ENCODE measurements at places on chromosomes 5 and 9.

- DNase-seq, result no peak
Observed at GRCh38 chr9:134377976-134378375, 51.7 kb downstream of the RXRA start.

- no peak for DNase-seq
Observed at GRCh38 chr9:81145331-81145963, 543.9 kb downstream of the TLE1 start.

DNA sequence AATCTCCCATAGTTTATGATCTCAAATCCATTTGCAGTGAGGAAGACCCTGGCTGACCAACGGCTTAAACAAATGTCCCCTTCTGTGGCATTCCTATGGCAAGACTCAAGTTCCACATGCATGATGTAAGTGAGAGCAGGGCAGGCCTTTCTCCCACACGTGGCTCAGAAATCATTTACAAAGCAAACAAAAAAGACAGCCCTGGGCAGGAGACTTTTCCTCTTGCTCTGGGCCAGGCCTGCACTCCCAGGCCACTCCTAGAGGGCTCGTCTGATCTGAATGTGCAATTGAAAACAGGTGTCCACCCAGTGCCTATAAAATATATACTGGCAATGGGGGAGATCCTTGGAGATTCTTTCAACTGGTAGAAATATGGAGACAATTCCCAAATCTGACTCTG is 123.1 kb downstream of the DMRT2 start:
- DNase-seq, result no peak

DNA sequence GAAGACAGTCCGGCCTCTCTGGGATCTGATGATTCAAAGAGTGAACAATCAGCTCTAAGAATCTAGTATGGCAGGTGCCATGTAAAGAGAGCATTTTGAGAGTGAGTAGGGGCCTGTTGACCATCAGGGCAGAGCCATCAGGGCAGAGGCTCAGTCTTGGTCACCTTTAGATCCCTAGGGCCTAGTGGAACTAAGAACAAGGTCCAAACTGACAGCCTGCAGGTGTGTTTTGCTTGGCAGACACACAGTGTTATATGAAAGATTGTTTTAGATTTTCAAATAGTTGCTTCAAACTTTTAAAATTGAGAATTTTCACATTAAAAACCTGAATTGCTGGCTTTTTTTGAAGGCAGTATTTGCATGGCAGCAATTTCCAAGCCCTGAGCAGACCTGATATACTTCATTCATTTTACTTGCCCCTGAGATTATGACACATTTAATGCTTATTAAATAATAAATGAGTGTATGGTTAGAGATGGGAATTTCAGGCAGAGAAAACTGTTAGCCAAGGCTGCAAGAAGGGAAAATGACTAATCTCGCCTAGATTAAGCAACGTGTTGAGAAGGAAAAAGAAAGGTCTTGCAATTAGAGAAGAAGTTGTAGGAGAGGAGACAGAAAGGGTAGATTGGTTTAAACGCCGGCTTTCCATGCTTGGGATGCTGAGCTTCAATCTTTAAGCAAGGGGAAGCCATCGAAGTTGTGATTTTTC is 279.6 kb downstream of the ARRDC3 start:
- no peak for DNase-seq

DNA sequence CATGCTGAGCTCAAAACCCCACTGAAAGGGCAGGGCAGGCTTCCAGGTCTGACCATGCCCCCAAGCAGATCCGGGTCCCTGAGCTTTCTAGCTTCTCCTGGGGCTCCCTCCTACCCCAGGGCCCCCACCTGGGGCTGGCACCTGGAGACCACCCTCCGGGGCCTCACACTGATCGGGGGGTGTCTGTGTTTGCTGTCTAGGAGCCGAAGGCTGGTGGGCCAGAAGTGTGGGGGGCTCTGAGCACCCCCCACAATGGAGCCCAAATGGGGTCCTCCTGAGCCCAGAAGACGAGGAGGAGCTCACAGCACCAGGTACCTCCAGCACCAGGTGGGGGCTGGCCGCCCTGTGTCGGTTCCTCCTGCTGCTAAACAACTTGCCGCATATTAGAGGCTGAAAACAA is 39.8 kb downstream of the LAMC3 start:
- no peak for DNase-seq

DNA sequence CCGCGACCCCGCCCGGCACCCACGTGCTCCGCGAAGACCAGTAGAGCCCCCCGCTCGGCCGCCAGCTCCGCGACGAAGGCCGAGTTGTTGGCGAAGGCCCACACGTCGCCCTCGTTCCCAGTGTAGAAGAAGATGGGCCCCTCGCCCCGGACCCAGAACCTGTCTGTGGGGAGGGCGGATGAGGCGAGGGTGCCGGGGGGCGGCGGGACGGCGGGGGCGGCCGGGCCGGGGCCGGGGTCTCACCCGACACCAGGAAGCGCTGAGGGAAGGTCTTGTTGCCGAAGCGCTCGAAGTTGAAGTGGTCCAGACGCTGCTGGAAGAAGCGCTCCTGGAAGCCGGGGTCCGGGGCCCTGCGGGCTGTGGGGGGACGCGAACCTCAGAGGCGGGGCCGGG is 317 bp downstream of the DPP7 start:
- DNase-seq, result peak; percentile 78

- no peak for DNase-seq
Observed at GRCh38 chr9:6811436-6811835, 53.7 kb downstream of the KDM4C start.

DNA sequence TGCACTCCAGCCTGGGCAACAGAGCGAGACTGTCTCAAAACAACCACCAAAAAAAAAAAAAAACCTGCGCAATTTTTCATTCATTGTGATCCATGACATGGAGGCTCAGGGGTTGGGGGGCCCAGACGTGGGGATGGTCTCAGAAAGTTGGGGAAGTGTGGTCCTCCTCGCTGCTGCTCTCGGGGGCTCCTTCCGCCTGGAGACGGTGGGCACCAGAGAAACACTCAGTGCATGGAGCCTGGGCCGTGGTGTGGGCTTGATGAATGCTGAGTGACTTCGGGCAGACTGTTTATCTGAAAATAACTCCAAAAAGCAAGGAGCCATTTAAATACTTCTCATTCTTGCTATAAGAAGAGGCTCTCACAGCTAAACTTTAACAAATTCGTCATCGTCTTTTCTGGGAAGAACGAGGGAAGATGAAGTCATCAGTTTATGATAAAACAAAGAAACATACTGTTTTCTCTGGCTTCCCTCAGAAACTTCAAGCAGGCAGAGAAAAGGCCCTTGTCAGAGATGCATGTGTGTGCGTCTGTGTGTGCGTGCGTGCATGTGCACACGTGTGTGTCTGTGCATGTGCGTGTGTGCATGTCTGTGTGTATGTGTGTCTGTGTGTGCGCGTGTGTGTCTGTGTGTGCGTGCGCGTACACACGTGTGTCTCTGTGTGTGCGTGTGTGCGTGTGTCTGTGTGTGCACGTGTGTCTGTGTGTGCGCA is 35.0 kb downstream of the RASGEF1C start:
- no peak for DNase-seq

DNA sequence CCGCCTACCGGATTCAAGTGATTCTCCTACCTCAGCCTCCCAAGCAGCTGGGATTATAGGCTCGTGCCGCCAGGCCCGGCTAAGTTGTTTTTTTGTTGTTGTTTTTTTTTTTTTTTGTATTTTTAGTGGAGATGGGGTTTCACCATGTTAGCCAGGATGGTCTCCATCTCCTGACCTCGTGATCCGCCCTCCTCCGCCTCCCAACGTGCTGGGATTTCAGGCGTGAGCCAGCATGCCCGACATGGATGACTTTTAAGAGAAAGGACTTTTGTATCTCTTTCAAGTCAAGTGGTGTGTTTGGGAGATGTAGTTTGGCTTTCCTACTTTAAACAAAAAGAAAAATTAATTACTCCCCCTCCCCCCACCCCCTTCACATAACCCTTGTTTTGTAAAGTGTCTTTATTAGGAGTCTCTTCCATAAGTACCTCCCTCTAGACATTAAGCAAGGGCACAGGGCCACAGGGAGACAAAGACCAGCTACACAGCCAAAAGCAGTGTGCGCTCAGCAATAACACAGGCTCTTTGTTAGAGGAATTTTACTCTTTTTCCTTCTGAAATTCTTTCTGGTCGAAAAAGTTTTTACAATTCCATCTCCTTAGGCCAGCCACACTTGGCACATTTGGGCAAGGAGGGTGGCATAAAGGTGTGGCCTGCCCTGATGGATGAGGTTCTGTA is 31.2 kb downstream of the JAKMIP2 start:
- no peak for DNase-seq

DNA sequence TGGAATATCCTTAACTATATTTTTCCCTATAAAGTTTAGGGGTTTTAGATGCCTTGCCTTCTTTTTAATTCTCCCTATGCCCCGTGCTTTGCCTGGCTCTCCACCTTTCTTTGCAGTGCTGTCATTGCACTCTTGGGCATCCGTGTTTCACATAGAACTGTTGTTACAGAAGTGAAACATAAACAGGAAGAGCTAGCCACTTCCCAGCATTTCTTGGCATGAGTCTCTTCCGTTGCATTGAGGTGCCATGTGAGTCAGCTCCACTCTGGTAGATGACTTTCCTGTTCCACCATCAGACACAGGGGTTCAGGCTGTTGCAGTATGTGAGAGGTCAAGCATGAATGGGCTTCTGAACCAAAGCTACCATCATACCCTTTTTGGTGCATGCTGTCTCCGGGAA is 73.4 kb downstream of the ANGPTL2 start:
- DNase-seq, result no peak

DNA sequence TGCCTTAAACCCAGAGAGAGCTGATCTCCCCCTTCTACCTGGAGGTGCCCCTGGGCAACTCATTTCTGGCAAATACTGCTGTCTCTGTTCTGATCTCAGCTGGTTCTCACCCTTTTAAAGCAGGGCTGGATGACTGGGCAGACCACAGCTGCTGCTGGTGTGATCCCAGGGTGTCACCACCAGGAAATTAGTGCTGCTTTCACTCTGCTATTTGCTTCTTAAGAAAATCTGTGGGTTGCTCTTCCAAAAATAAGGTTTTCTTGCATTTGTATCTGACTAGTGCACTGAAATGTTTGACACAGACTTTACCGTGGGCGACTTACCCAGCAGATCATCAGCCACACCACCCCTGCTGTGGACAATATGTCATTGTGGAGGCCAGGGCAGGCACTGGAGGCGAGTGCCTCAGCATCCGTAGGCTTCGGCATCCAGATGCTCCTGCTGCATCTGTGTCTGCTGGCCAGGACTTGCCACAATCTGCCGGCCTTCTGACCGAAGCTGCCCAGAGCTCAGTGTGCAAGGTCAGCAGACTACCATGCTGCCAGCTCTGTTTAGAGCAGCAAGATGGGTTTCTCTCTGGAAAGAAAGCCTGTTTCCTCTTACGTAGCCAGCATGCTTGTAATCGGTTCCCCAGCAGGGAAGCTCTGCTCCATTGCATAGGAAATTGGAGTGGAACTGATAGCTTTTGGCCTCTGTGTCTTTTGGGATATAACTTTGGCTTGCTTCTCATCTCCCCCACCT is 13.6 kb downstream of the ARHGAP26 start:
- DNase-seq, result no peak

GRCh38 chr9:4229252-4229651 is 70.6 kb downstream of the GLIS3 start:
- DNase-seq, result no peak

- DNase-seq, result no peak
Observed at GRCh38 chr5:11323761-11324160, 562.7 kb upstream of the DAP start.

- no peak for DNase-seq
Observed at GRCh38 chr9:6414247-6414641, 1.2 kb downstream of the UHRF2 start.

DNA sequence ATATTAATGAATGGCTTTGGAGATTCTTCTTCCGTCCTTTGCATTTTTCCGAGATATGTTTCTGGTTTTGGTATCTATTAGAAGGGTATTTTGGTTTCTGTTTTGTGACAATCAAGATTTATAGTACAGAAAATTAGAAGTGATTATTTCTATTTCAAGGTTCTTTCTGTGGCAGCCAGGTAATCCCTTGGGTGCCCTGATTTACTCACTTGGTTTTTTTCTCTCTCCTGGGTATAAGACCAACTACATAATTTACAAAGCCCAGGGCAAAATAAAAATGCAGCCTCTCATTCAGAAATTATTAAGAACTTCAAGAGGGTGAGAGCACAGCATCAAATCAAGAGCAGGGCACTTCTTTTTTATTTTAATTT is 2.0 kb upstream of the RNF14 start:
- DNase-seq, result no peak

DNA sequence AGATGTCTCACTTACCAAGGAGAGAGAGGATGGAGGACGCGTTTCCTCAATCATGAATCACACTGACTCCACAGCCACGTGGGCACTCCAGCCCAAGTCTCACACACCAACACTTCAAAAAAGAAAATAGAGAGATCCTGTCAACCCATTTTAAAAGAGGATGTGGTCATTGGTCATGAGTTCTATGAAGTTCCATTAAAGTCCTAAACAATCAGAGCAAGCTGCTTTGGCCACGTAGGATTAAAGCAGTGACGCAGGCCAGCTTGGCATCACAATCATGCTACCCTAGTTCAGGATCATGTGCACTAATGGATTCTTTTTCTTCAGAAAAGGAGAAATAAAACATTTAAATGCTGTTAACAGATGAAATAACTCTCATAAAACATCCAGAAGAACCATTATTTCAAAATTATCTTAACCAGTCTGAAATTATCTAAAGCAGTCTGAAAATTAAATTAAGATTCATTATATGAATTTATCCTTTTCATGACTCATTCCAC is 108.1 kb downstream of the SEMA5A start:
- DNase-seq, result no peak

DNA sequence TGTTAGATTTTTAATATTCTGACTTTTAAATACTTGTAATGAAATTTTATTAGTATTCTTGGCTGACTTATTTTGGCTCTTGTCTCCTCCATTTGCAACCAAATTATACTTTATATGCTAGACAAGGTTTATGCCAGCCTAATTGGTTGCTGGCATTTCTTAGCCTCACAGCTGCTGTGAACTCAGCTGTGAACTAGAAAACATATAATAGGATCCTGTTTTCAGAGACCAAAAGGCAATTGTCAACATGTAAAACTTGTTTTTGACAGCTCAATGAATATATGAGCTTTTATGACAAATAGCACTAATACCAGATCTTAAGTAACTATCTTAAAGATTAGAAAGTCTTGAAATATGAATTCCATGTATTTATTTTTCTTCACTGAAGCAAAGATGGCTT is 25.9 kb downstream of the KIF2A start:
- no peak for DNase-seq

- DNase-seq, result no peak
Observed at GRCh38 chr9:98874721-98875255, 67.3 kb downstream of the GALNT12 start.

DNA sequence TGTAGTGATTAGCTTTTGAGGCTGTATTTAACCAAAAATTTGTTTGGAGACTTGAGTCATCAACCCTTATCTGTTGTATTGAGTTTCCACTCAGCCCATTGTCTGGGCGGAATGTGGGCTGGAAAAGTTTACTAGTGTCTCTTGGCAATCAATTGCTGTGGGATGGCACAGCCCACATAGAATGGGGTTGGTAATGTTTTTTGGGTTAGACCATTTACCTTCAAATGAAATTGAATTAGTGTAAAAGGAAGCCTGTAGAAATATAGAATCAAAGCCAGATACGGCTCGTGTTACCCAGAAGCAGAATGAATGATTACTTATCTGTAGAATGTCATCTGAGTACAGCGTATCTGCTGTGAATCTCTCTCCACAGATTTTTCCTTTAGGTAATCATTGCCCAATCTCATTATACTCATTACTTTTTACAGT is 142.9 kb downstream of the AOPEP start:
- DNase-seq, result no peak

- no peak for DNase-seq
Observed at GRCh38 chr9:78543353-78543752, 246.4 kb downstream of the PSAT1 start.
